ENCODE measurements at places on chromosomes 2 and 18. TPM values are rescaled to one million over a fixed set of nuclear protein-coding genes. Genes with fewer than 3 reads are reported as not detected.

DNA sequence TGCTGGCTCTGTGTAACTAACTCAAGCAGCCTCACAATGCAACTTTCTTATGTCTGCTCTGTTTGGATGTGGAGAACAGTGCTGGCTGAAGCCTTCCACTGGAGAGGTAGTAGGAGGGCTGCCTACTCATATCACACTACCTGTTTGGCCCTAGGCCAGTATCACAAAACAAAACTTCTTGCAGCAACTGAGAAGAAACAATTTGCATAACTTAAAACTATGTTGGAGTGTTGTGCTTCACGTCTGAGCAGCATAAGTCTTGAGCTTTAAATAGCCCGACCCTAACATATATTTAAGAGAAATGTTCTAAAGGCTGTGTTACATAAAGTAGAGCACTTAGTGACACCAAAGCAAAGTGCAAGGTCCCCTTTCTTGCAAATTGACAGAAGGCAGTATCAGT is 204.9 kb upstream of the ACVR2A start:
- no peak for DNase-seq

DNA sequence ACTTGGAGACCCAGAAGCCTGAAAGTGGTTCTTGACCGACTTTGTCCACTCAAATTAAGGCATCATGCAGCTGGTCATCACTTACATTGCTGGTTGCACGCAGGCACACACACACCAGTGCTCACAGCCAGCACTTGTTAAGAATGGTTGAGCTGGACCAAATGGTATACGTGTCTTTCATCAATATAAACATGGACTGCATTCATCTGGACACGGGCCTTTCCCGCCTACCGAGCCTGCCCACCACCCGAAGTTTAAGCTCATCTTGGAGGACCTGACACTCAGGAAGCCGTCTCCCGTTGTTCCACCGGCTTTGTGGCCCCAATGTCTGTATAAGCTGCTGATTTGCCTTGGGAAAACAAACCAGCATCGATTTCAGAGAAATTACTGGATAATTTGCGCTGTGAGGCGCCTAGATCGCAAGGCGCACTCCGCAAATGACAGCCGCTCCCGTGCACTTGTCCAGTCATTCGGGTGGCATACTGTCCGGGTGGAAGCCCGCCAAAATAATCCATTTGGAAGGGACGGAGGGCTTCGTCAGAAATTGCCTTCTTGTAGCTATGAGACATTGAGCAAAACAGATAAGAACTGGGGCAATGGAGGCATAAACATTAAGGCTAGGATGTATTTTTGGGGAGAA is 40.1 kb upstream of the AKAIN1 start:
- DNase-seq, result peak; percentile 22

DNA sequence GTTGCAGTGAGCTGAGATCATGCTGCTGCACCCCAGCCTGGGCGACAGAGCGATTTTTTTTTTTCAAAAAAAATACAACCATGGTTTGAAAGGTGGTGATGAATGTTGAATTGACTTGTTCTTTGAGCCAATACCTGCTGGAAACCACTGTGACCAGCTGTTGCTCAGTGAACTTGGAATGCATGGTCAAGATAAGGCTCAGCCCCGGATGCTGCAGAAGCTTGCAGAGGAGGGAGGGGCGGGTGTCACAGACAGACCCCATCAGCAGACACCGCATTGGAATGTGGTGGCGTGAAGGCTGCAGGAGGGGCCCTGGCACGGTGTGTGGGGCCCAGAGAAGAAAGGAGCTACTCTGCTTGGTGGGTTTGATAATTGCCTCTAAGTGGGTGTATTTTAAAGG is 91.6 kb downstream of the ITGB1BP1 start:
- no peak for DNase-seq

GRCh38 chr2:52128081-52128480 is 1096.1 kb upstream of the NRXN1 start:
- DNase-seq, result no peak

- no peak for DNase-seq
These were observed 37.3 kb upstream of the LNPK start for GRCh38 chr2:176039375-176039774.

DNA sequence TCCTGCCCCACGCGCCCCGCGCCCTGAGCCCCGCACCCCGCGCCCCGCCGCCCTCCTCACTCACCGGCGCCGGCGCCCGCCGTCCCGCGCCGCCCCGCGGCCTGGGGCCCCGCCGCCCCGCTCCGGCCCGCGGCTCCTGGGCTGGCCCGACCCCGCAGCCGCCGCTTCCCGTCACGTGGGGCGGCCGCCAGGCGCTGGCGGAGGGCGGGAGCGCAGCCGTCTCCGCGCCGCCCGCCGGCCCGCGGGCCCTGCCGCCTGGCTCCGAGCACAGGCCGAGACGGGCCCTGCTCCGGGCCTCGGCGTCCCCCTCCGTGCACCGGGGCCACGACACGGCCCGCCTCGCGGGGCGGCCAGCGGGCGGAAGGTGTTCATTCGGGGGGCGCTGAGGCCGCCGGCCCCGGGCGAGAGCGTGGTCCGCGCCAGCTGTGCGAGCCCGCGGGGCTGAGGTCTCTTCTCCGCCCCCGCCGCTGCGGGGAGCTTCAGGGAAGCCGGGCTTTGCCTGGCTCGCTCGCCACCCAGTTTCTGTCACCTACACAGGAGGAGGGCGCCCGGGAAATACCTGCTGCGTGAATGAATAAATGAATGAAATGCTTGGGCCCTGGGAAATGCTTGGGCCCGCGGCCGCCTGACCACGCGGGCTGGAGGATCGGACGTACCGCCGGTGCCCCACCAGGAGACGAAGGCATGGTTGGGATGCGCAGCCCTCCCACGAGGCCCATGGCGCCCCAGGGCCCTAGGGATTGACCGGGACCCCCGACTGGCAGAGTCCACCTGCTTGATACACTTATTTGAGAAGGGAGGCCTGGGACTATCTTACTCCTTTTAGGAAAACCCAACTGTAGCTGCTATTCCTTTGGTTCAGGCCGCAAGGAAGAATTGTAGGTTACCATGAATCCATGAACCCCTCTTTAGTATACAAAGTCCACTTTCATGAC is at the start of gene TGFBRAP1:
Gene TGFBRAP1, minus strand, starts transcription at position 175 of the 935 bp plus-strand sequence. CDS start 21,434 bp downstream, outside the sequence.
- no peak for DNase-seq

Gene SCYGR4
- not detected for total RNA-seq

- no peak for DNase-seq
These were observed 35.1 kb downstream of the ITGB1BP1 start for GRCh38 chr2:9388199-9388681.

Gene QPCT
- total RNA-seq, result 10.6 TPM

DNA sequence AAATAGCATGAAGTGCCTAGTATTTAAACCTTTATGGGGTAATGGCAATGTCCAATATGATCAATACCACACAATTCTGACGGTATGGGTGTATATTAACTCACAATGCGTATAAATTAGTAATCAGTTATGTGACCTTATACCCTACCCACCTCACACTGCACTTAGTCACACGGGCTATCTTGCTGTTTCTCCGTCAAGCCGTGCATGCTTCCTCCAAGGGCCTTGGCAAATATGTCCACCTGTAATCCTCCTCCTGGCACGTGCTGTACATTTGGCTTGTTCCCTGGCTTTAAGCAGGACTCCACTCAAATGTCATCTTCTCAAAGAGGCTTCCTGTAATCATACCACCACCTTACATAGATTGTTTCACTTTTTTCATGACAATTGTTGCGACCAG is 12.2 kb downstream of the TNFRSF11A start:
- no peak for DNase-seq

DNA sequence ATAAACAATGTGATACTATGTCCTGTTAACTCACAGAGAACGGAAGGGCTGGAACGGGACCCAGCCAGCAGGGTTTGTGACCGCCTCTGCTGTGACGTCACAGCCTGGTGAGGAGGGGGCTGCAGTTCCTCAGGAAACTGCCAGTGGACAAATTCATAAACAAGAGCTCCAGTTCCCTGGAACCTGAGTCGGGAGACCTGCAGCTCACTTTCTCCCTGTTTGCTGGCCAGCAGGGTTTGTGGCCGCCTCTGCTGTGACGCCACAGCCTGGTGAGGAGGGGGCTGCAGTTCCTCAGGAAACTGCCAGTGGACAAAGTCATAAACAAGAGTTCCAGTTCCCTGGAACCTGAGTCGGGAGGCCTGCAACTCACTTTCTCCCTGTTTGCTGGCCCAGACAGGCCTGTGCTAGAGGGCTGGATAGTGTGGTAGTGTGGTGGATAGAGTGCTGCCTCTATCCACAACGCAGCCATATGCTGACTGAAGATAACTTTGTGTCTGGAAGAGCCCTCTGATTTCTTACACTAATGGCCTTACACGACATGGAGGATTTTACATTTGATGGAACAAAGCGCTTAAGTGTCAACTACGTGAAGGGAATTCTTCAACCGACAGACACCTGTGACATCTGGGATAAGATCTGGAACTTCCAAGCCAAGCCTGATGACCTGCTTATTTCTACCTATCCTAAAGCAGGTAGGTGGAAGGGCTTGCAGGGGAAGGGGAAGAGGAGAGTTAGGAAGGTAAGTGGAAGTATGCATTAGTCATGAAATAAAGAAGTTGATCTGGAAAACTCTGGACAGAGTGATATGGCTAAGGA is at the start of gene SULT1C4:
Gene SULT1C4, plus strand, starts transcription at position 140 of the 816 bp plus-strand sequence. Its CDS starts 384 bp downstream, at position 524.
- no peak for DNase-seq

DNA sequence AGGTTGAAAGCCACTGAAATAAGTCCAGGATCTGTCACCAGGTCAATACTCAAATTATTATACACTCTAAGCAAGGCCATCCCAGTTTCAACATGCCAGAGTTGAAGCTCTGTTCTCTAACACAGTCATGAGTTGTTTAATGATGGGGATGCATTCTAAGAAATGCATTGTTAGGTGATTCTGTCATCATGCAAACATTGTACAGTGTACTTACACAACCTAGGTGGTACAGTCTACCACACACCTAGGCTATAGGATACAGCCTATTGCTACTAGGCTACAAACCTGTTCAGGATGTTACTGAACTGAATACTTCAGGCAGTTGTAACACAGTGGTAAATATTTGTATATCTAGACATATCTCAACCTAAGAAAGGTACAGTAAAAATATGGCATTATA is 162.2 kb downstream of the BAZ2B start:
- no peak for DNase-seq

GRCh38 chr2:27086724-27087593 is at the start of gene KHK:
Gene KHK, plus strand, starts transcription at chr2:27086772. Its CDS starts 488 bp downstream, at chr2:27087260.
- peak; percentile 72 for DNase-seq

DNA sequence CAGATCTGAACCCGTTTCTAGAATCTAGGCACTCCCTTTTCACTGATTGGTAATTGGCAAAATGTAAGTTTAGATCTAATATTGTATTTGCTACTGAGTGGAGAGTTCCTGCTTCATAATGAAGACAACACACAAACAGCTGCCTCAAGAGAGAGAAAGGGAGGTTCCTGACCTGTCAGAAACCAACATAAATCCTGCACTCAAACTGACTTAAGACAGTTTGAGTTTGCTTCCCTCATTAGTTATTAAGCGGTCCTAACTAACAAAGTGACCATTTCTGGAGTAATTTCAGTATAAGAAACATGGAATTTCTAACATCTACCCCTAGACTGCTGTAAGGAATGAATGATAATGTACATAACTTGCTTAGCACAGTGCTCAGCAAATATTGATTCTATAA is 191.2 kb downstream of the METTL4 start:
- no peak for DNase-seq

DNA sequence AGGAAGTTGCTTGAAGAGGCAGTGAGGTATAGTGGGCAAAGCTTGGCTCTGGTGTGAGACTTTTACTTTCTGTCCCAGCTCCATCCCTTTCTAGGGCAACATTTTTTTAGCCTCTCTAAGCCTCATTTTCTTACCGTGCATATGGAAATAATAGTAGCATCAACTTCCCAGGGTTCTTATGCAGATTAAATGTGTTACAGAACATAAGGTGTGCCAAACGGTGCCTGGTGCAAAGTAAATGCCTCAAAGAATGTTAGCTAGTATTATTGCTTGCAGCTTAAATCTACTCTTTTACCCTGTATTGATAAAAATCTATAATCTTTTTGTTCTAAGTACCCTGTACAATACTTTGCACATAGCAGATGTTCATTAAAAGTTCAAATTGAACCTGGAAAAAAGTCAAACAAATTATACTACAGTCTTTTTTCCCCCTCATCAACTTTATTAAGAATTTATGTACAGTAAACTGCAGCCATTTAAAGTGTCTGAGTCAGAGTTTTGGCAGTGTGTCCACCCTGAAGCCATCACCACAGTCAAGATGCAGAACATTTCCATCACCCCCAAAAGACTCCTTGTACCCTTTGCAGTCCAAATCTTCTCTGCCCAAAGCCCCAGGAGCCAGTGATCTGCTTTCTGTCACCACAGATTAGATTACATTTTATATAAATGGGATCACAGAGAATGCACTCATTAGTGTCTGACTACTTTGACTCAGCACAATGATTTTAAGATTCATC is 10.6 kb downstream of the MAPRE2 start:
- DNase-seq, result no peak

Gene CYP26B1
- 22.0 TPM for total RNA-seq

- no peak for DNase-seq
These were observed 147.9 kb upstream of the SOX11 start for GRCh38 chr2:5544205-5544786.

Gene SALL3
- total RNA-seq, result 10.3 TPM

DNA sequence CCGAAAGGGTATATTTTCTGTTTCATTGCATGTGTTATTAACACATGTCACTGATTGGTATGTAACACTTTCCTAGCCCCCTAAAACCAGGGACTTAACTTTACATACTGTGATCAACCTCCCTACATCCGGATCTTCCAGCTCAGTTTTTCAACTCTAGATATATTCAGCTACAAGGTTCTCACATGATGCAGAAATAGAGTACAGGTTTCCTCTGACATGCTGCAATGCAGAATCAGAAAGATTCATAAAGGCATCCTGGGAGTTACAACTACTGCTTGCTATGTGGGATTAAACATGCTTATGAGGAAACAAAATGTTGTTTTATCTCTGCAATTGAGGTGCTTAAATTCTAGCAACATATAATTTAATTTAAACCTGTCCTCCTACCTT is 14.0 kb downstream of the FBXO11 start:
- DNase-seq, result no peak

Gene CFAP65
- 1.6 TPM for total RNA-seq

Gene ST8SIA3
- 135 TPM for total RNA-seq

DNA sequence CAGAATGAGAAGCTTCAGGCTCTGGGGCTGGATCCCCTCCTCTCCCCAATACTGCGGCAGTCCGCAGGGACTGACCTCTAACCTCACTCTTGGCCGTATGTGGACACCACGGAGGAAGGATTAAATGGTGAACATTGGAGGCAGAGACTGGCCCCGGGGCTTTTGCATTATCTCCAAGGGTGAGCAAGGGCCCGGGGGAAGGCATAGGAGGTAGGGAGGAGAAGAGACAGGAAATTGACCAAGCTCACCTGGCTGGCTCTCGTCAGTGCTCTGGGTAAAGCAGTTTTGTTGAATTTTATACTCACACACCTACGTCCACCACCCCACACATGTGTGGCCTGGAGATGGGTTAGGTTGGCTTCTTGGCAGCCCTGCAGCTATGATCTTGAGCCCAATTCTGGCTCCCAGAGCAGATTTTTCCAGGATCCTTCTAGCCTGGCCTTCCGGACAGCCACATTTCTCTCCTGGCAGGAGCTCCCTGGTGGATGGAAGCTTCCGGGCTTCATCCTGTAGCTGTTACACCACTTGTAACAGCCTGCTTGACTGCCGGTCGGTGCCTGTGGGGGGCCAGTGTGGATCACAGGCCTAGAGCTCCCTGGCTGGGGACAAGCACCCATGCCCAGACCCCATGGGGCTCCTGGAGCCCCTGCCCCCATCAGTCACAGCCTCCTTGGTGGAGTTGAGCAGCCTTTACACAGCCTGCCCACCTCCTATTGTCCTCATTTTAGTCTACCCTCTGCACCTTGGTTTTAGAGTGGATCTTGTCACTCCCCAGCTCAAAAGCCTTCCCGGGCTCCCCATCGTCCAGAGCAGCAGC is 7.6 kb downstream of the ITM2C start:
- no peak for DNase-seq

GRCh38 chr2:55992455-55992854 is 68.9 kb upstream of the EFEMP1 start:
- no peak for DNase-seq

- no peak for DNase-seq
These were observed 192.8 kb upstream of the RAB12 start for GRCh38 chr18:8416212-8417019.
